Karpas-422 (cell line): ENCODE measurements at places on chromosomes 2 and 18.

DNA sequence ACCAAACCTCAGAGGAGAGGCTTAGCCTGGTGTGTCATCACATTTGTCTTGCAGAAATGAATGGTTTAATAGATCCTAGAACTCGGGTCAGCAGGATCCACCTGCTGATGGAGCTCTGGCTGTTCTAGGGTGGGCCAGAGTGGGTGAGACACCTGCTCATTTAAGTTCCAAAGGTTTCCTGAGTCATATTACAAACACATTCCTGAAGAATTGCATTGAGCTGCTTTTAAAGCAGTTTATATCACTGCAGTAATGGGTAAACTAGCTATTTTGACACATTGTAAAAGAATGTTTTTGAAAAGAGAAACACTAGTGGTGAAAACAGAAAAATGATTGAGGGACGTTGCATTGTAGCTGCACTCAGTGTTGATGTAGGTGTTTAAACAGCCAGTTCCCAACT, 175.3 kb upstream of the TCF4 start:
- H3K27ac ChIP-seq = no peak overlapping the region
- H3K4me1 ChIP-seq = no peaks in the 10 kb centered on the region
- H3K4me3 ChIP-seq = no peak overlapping the region
- DNase-seq = no peak
- no peaks in the 10 kb centered on the region for H3K27me3 ChIP-seq

GRCh38 chr2:156125018-156125417, 207.5 kb downstream of the NR4A2 start:
- DNase-seq = no peak
- no peaks in the 10 kb centered on the region for H3K27me3 ChIP-seq
- H3K4me1 ChIP-seq = no peaks in the 10 kb centered on the region
- no peak overlapping the region for H3K4me3 ChIP-seq
- no peak overlapping the region for H3K27ac ChIP-seq
- H3K36me3 ChIP-seq = no peaks in the 10 kb centered on the region

DNA sequence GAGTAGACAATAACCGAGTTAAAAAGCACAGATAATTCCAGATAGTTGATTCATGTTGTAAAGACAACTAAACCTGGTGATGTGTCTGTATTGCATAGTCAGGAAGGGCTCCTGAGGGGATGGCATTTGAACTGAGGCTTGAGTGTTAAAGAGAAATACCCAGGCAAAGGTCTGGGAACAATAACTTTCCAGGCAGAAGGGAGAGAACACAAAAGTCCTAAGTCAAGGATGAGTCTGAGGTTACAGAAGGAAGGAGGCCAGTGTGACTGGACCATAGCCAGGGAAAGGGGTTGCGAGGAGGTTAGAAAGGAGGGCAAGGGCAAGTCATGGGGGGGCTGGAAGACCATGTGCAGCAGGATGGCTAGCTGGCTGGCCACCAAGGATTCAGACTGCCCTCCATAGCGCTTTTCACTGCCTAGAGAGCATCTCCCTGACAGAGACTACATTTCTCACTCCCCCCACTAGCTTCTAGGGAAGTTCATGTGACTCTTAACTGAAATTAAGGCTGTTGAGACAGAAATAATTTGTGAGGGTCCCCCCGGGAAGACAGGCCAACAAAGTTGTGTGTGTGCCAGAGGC, 135.5 kb upstream of the CREB1 start:
- DNase-seq = no peak
- no peaks in the 10 kb centered on the region for H3K4me1 ChIP-seq
- H3K27ac ChIP-seq = no peak overlapping the region
- H3K36me3 ChIP-seq = no peaks in the 10 kb centered on the region
- H3K4me3 ChIP-seq = no peak overlapping the region
- no peaks in the 10 kb centered on the region for H3K27me3 ChIP-seq

DNA sequence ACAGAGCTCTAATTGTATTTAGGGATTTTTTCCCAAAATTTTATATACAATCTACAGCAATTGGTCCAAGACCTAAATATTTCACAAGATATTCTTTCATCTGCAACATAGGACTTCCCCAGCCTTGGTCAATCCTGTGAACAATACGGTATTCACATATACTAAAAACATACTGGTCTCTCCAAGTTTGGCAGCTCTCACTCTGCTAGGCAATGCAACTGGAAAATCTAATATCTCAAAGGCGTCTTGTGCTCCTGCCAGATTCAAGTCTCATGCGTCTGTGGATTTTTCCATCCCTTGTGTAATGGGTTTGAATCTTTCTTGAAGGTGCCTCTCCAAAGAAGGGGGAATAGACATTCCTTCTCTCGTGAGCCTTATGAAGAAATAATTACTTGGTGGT, 27.4 kb upstream of the MBOAT2 start:
- H3K4me1 ChIP-seq = no peaks in the 10 kb centered on the region
- no peaks in the 10 kb centered on the region for H3K36me3 ChIP-seq
- no peak overlapping the region for H3K4me3 ChIP-seq
- no peak for DNase-seq
- H3K27ac ChIP-seq = no peak overlapping the region
